Fibroblast of lung (primary cell): ENCODE measurements at places on chromosomes 1 and 21.

GRCh38 chr21:18772404-18772803 is 368.8 kb upstream of the TMPRSS15 start:
- peak; percentile 66 for DNase-seq

GRCh38 chr21:42649122-42650032 is 4.0 kb upstream of the PDE9A start:
- no peak for DNase-seq

DNA sequence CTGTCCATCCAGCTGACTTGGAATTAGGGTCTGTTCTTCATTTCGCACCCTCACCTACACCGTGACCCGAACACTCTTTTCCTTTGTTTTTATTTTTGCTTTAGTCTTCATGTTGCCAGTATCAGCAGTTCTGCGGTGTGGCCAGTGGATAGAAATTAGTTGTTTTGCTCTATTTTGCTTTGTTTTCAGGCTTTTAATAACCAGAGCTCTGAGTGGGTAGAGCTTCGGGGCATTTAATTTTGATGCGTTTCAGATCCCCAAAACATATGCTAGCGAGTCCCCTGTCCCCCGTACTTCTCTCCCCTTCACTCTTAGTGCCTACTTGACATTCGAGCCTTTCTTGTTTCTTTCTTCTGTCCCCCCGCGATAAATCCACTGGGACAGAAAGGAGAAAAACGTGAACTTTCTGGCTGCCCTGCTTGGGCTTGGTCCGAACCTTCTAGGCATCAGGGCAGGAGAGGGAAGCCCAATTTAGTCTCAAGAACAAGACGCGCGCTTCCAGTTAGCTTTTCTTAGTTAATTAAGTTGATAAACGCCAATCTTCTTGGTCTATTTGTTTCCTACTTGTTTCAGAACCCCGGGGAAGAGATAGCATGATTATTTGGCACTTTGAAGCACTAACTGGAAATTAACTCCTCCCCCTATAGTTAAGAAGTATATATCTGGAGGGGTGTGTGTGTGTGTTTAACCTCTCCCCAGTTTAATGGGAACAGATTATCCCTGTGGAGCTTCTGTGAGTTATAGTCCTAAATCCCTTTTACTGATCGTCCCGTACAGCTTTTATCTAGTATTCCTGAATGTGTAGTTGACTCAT is 839 bp downstream of the SWT1 start:
- DNase-seq, result peak; percentile 6

- no peak for DNase-seq
Observed at GRCh38 chr21:33031152-33031911, 5.6 kb downstream of the OLIG2 start.

- DNase-seq, result no peak
Observed at GRCh38 chr1:37069406-37069805, 35.1 kb upstream of the GRIK3 start.

- DNase-seq, result no peak
Observed at GRCh38 chr21:39251326-39251725, 62.1 kb downstream of the BRWD1 start.

- DNase-seq, result no peak
Observed at GRCh38 chr1:215748431-215748830, 181.3 kb downstream of the KCTD3 start.

DNA sequence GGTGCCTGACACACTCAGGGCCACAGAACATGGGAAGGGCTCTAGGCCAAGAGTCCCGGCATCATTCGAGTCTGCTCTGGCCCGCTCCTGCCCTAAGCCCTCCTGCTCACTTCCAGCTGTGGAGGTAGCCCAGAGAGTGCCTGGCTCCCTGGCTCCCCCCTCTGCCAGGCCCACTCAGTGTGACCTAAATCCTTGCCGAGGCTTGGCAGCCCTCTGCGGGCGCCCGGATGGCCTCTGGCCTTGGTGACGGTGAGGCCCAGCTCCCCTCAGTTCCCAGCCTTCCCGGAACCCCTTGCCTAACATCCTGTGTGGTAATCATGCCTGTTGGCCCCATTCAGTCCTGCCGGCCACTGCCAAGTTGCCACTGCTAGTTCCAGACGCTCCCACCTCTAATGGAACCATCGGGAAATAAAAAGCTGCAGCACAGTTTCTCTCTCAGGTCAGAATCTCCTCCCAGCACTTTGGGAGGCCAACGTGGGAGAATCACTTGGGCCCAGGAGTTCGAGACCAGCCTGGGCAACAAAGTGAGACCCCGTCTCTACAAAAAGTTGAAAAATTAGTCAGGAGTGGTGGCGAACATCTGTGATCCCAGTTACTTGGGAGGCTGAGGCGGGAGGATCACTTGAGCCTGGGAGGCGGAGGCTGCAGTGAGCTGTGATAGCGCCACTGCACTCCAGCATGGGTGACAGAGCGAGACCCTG is 1.2 kb upstream of the H6PD start:
- DNase-seq, result peak; percentile 95

- DNase-seq, result no peak
Observed at GRCh38 chr1:39081271-39082009, 55.3 kb downstream of the NDUFS5 start.

DNA sequence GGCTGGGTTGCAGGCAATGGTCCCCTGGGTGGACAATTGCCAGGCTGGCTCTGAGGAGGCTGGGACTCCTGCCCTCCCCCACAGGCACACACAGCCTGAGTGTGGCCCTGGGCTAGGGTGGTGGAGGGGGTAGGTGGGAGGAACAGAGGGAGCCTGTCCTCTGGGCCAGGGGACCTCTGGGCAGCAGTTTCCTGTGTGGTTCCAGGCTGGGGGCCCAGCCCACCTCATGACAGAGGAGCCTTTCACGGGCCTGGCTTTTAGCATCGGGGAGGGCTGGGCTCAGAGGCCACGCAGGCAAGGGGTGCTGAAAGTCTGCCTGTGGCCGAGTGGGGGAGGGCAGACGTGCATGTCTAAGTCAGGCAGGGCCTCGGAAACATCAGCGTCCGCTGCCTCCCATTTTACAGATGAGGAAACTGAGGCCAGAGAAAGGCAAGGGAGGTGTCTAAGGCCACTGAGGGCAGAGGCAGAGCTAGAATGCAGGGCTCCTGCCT is 7.0 kb downstream of the EXTL1 start:
- DNase-seq, result no peak

- DNase-seq, result no peak
Observed at GRCh38 chr1:45348609-45348965, 8.3 kb upstream of the MUTYH start.

DNA sequence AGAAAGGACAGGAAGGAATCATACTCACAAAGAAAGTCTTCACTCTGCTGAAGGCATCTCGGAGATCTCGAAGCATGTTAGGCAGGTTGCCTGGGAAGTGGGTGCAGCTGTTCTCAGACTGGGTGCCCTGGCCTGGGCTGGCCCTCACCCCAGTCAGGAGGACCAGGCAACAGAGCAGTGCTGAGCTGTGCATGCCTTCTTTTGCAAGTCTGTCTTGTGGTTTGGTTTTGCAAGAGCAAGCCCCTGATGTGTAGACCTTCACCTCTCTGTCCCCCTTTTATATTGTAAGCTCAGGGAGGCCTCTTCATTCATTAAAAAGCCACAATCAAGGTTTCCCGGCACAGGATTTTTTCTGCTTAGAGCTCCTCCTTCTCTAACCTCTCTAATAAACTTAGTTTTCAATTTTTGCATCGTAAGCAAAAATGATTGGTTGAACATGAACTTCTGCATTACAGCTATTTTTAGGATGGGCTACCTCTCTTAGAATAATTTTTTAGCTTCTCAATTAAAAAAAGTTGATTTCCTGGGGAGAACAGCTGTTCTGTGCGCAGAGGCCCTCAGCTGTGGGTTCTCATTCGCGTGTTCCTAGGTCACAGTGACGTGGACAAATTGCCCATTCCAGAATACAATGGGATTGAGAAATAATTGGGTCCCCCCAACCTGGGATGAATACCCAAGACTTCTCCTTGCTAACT is at the start of gene IL10:
IL10 (minus strand) TSS at position 252 of the 695 bp plus-strand sequence; CDS start at position 193, 59 bp downstream.
- DNase-seq, result no peak

GRCh38 chr1:200925831-200926230 is 31.1 kb downstream of the INAVA start:
- peak; percentile 53 for DNase-seq

DNA sequence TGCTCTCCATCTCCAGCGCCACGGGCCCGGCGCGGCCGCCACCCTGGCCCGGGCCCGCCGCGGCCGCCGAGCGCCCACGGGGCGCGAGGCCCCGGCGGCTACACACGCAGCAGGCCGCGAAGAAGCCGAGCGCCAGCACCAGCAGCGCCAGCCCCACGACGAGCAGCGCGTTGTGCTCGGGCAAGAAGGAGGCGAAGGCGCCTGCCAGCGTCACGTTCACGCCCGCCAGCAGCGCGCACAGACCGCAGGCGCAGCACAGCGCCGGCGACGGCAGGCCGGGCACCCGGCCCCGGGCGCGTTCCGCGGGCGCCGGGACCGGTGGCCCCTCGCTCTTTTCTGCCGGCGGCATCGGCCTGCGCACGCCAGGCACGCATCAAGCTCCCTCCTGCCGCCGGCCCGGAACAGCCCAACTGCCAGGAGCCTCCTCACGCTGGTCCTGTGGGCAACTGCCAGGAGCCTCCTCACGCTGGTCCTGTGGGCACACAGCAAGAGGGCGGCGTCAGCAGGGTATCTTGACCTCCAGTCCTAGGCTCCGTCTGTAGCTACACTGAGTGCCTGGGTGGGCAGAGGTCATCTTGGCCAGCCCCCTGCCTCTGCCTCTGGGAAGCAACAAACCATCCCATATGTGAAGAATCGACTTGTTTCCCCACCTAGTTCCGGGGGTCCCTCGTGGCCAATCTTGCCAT is 18.1 kb downstream of the KNCN start:
- peak; percentile 63 for DNase-seq

GRCh38 chr1:93426181-93426580 is 21.7 kb upstream of the FNBP1L start:
- DNase-seq, result no peak

- DNase-seq, result no peak
Observed at GRCh38 chr21:28892199-28893111, 100.2 kb downstream of the LTN1 start.

GRCh38 chr1:32981003-32981901 is 16.6 kb upstream of the RNF19B start:
- peak; percentile 94 for DNase-seq

- no peak for DNase-seq
Observed at GRCh38 chr1:154760469-154760933, 109.6 kb downstream of the KCNN3 start.

DNA sequence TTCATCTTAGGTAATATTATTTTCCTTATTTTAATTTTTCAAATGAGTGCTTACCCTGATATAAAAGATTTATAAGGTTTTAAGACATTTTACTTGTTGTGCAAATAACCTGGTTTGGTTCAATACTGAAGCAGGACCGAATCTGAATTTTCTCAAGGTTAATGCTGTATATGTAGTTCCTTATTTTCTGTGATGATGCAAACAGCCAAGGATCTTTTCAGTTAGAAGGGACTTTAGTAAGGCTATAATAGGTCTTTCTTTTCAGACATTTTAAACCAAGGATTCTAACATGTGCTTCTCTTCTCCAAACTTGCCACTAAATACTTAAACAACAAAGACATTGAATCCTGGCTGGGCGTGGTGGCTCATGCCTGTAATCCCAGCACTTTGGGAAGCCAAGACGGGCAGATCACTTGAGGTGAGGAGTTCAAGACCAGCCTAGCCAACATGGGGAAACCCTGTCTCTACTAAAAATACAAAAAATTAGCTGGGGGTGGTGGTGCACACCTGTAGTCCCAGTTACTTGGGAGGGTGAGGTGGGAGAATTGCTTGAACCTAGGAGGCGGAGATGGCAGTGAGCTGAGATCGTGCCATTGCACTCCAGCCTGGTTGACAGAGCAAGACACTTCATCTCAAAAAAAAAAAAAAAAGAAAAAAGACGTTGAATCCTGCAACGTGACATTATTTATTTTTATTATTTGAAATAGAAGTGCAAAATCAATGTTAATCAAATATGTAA is 3.2 kb upstream of the ARPC5 start:
- DNase-seq, result no peak

- no peak for DNase-seq
Observed at GRCh38 chr1:33170351-33171274, 11.2 kb downstream of the TRIM62 start.

DNA sequence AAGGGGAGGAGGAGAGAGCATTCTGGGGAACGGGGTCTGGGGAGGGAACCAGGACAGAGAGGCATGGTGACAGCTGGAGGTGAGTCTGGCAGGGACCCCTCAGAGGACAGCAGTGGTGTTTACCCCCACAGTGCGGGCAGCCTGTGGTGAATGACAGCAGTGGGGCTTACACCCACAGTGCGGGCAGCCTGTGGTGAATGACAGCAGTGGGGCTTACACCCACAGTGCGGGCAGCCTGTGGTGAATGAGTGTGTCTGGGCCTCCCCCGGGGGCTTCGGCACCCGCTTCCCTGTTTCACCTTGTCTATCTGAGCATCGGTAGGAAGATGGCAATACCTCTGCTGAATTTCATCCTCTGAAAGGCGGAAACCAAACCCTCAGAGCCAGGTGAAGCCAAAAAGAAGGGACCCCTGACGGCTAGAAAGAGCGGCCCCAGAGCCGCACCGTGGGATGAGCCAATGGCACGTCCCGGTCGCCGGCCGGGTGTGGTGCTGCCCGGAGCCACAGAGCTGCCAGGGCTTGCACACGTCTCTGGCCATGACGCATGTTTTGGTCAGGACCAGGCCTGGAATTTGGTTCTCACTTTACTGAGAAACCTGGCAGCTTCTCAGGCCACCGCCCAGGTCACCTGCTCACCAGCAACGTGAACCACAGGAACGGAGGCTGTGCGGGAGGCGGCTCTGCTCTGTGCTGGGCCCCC is 54.1 kb downstream of the SIK1 start:
- DNase-seq, result no peak

GRCh38 chr1:226875641-226876295 is 5.4 kb downstream of the PSEN2 start:
- peak; percentile 63 for DNase-seq
